A549 treated with CORT108297 at 1 μM for 4 hours (cell line): ENCODE measurements at places on chromosomes 5 and 9. TPM values are rescaled to one million over a fixed set of nuclear protein-coding genes. Genes with fewer than 3 reads are reported as not detected.

Gene TEX48
- total RNA-seq: not detected in 5 replicates

Gene EQTN
- not detected in 5 replicates for total RNA-seq

Gene CCDC152
- not detected in 5 replicates for total RNA-seq

Gene CORO2A
- 0.54 to 0.82 TPM (median 0.75 TPM) in 5 replicates for total RNA-seq

Gene ZFP37
- 1.3 to 2.3 TPM (median 1.6 TPM) in 5 replicates for total RNA-seq

Gene IGIP
- 0.80 to 1.1 TPM (median 0.91 TPM) in 5 replicates for total RNA-seq

Gene CCL27
- total RNA-seq: 0.15 to 0.21 TPM (median 0.16 TPM) in 3 of 5 replicates, not detected in the others

Gene SLCO6A1
- not detected in 5 replicates for total RNA-seq

Gene SLC36A3
- total RNA-seq: not detected in 5 replicates

Gene SCGB3A2
- total RNA-seq: not detected in 5 replicates

Gene FPGS
- total RNA-seq: 44.8 to 56.7 TPM (median 49.2 TPM) in 5 replicates

Gene CER1
- not detected in 5 replicates for total RNA-seq

Gene LCNL1
- total RNA-seq: 0.03 to 0.06 TPM (median 0.05 TPM) in 4 of 5 replicates, not detected in the other

Gene TLX3
- not detected in 5 replicates for total RNA-seq

Gene TRPM6
- total RNA-seq: 1.2 to 1.4 TPM (median 1.3 TPM) in 5 replicates

Gene GADD45G
- total RNA-seq: 0.25 to 0.46 TPM (median 0.34 TPM) in 4 of 5 replicates, not detected in the other

Gene IL33
- total RNA-seq: 0.46 to 0.93 TPM (median 0.58 TPM) in 5 replicates

Gene STPG3
- 0.07 TPM in 1 of 5 replicates, not detected in the others for total RNA-seq

Gene GARIN3
- total RNA-seq: not detected in 5 replicates

Gene CDX1
- total RNA-seq: not detected in 5 replicates

Gene CFAP90
- 0.22 to 0.59 TPM (median 0.44 TPM) in 5 replicates for total RNA-seq
